Right forelimb (tissue), 1 donor: ENCODE measurements at places on chromosomes 7 and 10.

DNA sequence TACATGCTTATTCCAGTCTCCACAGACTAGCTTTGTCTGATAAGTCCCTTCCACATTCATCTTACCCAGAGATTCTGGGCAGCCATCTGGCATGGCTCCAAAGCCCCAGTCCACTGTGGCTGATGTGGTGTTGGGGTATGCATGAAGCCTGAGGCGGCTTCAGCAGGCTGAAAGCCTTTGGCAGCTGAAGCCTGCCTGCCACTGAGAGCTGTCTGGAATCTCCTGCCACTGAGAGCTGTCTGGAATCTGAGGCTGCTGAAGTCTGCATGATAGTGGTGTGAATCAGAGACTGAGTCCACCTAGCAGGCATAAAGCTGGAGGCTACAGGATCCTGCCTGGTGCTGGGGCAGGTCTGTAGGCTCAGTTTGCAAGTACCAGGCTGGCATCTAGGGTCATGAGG, 87.1 kb downstream of the DYNC1I1 start:
- DNase-seq, result no peak

GRCh38 chr7:47556511-47557180, 25.3 kb downstream of the TNS3 start:
- DNase-seq, result no peak

GRCh38 chr10:64503429-64503828, 982.2 kb downstream of the REEP3 start:
- no peak for DNase-seq

DNA sequence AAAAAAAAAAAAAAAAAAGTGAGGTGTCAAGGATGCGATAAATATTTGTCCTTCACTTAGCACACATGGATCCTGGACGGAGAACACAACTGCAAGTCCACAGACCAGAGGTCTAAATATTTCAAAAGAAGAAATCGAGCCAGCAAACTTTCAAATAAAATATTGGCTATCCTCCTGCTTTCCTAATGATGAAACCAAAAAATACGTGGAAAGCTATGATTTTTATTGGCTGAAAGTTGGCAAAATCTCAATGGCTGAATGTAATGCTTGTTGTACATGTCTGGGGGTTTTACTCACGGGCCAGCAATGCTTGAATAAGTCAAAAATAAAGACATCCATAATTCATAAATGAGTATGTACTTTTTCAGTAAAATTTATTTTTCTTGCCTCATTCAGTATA, 19.0 kb upstream of the MGMT start:
- DNase-seq, result no peak

DNA sequence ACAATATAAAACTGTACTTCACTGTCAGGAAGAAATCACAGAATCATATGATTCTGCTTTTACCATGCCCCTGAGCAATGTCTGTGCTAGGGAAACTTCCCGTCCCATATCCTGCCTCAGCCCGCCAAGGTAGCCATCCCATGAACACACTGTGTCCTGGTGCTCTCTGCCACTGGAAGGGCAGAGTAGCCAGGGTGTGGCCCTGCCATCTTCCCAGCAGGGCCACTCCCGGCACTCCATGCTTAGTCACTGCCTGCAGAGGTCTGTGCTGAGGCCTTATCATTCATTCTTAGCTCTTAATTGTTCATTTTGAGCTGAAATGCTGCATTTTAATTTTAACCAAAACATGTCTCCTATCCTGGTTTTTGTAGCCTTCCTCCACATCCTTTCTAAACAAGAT, 31.8 kb downstream of the AP3M1 start:
- DNase-seq, result no peak

- DNase-seq, result no peak
Observed at GRCh38 chr10:9419757-9420156, 1365.3 kb downstream of the GATA3 start.

- no peak for DNase-seq
Observed at GRCh38 chr7:92854501-92855238, 18.3 kb upstream of the CDK6 start.

- DNase-seq, result no peak
Observed at GRCh38 chr10:65183236-65183635, 1662.0 kb downstream of the REEP3 start.

DNA sequence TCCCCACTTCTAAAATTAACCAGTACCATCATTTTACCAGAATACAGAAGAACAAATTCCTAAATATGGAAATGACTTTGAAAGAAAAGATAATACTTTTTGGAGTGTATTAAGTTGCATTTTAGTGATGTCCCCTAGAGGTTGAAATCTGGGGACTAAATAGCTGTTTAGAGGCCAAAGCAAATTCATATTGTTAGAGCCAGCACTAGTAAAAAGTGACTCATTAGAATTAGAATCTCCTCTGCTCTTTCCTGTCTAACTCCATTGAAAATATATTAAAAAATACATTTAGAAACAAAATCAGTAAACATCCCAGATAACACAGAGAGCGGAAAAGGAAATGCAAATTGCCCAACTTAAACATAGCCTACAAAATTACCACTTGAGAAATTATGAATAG, 1189.6 kb upstream of the C7orf33 start:
- DNase-seq, result no peak

DNA sequence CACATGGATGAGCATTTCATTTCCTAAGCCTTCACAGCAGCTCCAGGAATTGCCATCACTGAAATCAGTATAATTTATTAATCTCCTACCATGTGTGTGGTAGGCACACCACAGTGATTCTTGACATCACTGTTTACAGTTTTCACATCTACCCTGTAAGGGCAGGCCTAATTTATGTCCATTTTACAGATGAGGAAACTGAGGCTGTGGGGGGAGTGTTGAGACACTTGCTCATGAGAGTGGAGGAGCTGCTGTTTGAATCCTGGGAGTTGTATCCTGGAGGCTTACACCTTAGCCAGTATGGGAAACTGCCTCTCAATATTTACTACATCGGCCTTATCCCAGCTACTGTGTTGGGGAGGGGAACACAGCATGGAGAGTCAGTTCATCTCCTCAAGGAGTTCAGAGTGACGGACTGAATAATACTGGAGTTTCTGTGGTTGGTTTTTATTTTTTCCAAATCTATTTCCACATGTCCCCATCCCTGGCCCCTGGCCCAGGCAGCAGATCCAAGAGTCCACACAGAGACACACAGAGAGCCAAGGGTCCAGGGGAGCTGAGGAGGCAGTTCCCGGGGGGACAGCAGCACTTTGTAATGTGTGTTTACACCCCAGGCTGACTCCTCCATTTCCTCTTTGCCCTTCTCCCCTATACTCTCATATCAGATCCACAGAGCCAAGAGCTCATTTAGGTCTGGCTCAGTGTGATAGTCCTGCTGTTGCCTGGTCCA, 13.2 kb downstream of the UBTD1 start:
- no peak for DNase-seq

DNA sequence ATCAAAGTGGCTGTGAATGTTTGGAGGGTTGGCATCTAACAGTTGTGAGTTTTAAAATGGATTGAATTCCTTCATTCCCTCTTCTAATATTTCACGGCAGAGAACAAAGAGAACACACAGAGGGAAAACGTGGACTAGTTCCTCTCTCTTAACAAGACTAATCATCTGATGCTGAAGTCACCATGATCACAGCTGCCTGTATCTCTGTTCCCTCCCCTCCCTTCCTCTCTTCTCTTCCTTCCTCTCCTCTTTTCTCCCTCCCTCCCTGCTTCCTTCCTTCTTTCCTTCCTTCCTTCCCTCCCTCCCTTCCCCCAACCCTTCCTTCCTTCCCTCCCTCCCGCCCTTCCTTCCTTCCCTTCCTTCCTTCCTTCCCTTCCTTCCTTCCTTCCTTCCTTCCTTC, 10.0 kb upstream of the GJD4 start:
- no peak for DNase-seq

DNA sequence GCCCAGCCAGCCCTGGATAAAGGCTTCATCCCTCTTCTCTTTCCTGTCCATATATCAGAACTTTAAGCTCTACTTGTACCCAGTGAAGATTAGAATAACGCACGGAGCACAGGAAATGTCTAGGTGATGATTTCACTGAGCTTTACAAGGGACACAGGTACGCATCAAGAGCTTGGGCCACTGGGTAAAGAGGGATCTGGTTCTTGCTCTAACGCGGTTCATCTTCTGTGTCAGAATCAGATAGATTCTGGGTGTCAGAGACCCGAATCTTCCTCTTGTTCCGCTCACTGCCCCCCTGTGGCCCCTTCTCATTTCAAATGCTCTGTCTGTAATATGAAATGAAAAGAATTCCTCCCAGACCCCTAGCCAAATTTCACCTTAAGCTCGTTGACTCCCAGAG, 24.7 kb downstream of the IL2RA start:
- DNase-seq, result no peak

- no peak for DNase-seq
Observed at GRCh38 chr10:91935886-91936285, 12.3 kb downstream of the BTAF1 start.

DNA sequence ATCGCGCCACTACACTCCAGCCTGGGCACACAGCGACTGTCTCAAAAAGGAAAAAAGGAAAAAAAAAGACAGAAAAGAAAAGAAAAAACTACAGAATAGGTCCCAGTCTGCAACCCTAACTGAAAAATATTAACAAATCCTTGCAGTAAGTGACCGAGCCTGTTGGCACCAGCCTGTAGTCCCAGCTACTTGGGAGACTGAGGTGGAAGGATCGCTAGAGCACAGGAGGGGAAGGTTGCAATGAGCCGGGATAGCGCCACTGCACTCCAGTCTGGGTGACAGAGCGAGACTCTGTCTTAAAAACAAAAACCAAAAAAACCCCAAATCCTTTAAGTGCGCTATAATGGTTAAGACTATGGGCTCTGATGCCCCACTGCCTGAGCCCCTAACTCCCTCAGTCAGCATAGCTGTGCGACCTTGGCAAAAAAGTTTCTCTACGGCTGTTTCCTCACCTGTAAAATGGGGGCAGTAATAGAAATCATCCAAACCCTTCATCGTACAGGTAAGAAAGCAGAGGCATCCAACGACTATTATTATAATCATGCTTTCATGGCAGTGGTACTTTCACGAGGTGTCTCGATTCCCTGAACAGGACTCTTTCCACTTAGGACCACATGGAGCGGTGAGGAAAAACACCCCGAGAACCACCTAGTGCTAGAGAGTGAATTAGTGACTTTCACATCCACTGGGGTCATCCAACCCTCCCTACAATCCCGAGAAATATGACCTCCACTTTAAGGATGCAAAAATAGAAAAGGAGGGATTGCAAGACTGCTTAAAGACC, 755 bp downstream of the TOMM7 start:
- DNase-seq, result no peak

DNA sequence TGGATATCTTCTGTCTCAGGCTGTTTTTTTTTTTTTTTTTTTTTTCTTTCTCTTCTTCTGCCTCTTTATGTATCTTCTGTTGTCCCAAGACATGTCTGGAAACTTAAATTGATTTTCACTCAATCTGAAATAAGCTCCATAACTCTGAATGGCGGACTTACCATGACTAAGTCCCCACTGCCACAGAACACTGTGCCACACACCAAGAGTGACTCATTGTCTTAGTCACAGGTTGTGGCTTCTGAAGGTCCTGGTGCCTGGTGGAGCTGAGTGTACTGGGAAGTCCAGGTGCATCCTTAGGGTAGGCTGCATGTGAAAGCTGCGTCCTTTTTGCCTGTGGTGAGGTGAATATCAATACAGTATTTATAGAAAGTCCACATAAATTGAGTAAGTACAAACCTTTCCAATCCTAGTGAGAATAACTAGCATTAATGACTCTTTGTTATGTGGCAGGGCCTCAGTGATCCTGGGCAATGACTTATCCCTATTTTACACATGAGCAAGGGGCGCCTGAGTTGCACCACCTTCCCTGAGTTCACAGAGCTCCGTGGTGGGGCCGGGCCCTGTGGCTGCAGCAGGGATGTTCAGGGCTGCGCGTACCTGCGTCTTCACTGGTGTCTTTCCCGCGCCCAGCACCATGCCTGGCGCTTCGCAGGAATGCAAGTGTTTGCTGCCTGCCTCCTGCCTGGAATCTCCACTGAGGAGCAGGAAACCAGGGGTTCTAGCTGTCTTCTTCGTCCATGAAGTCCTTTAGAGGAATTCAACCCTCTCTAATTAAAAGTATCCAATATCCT, 4.3 kb downstream of the PFKP start:
- no peak for DNase-seq

- DNase-seq, result no peak
Observed at GRCh38 chr7:47210281-47210854, 371.5 kb downstream of the TNS3 start.

- no peak for DNase-seq
Observed at GRCh38 chr10:69359148-69359547, 57.6 kb downstream of the TACR2 start.

GRCh38 chr10:10193848-10194247, 823.8 kb upstream of the CELF2 start:
- no peak for DNase-seq

- no peak for DNase-seq
Observed at GRCh38 chr10:102831322-102832071, 5.7 kb downstream of the CYP17A1 start.

DNA sequence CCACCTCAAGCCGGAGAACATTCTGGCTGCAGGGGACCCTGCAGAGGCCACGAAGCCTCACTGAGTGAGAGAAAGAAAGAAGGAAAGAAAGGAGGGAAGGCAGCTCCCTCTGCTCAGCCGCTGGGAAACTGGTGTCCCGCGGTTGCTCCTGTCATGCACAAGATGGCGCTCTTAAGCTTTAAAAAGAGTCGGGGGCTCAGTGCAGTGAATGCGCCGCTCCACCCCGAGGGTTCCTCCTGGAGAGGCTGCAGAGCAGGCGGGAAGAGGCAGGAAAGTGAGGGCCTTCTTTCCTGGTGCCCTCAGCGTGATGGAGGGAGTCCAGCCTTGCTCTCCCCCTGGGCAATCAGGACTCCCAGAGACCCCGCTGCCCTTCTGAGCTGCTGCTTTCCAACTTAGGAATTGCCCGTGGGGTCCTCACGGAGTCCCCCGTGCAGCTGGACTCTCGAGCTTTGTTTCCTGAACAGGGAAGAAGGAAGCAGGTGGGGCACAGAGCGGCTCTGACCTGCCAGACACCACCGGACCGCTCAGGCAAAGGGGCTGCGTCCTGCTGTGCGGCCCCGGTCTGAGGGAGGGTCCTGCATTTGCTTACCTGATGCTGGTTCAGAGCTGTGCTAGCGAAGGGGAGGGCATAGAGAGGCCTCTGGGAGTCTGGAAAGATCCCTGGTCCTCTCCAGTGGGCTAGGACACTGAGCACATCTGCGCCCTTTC, 141.9 kb upstream of the MKI67 start:
- DNase-seq, result peak; percentile 87

GRCh38 chr7:136925556-136925955, 57.1 kb downstream of the CHRM2 start:
- DNase-seq, result no peak

GRCh38 chr10:32446536-32447406, 831 bp downstream of the CCDC7 start:
- peak; percentile 53 for DNase-seq
